ENCODE measurements at places on chromosomes 5 and 9. TPM values are rescaled to one million over a fixed set of nuclear protein-coding genes. Genes with fewer than 3 reads are reported as not detected.

The FOXD1 gene
- total RNA-seq = 10.4 TPM

The ADAMTSL1 gene
- 0.95 TPM for total RNA-seq

The ORM2 gene
- total RNA-seq = not detected

The IL9 gene
- not detected for total RNA-seq

The GLDC gene
- not detected for total RNA-seq

The CCNJL gene
- total RNA-seq = 12.9 TPM

The BTNL3 gene
- not detected for total RNA-seq

The MEIKIN gene
- total RNA-seq = not detected

DNA sequence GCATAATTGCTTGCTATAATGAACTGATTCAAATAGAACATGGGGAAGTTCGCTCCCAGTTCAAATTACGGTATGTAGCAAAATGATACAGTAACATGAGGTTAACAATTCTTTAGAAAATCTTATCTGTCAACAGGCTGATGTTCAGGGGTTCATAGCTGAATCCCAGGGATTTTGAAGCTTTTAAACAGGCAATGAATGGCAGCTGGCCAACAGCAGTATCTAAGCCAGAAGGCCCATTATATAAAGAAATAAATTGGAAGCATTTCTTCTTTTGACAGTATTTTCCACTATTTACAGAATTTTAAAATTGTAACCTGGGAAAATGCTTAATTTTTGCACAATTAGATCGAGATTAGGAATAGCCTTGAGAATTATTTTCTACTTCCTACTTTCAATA is 126.8 kb downstream of the PDE8B start:
- DNase-seq = no peak

- DNase-seq = no peak
Measured at GRCh38 chr9:114289571-114290481, 33.1 kb upstream of the ORM1 start.

DNA sequence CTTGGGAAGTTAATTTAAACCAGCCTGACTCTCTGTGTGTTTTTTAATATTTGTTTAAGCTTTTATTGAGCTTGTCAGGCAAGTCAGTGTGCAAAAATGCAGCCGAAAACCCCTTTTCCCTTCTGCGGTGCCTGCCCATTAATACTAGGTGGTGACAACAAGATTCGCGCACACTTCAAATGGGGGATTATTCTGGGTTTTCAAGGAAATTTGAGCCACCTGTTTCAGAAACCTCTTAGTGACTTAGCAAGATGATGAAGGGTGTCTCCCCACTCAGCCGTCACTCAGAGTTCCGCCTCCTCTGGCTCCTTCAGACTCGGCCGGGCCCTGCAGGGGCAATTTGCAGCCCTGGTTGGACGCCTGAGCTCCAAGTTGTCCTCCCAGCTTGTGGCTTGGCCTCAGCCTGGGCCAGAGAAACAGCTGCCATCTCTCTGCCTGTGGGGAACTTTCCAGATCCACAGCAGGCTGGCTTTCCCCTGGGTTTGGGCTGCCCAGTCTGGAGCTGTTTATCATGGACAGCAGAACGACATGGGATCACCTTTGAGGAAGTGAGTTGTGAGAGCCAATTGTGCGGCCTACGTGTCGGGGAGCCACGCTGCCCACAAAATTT is 75.9 kb downstream of the SPRY4 start:
- DNase-seq = peak; percentile 82

DNA sequence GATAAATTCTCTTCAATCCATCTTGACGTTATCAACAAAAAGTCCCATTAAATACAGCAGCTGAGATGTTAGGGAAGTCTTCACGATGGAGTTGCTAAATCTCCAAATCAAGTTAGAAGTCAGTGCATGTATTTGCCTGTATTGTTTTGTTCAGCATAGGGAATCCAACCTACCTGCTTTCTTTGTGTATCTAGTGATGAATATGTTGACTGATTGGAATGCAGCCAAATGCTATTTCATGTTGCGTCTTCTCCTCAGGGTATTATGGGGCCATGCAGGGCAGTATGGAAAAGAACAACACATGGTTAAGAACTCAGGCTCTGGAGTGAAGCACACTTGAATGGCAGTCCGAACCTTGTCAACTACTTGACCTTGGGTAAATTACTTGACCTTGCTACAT is 529.5 kb upstream of the ZNF462 start:
- DNase-seq = no peak

- DNase-seq = no peak
Measured at GRCh38 chr9:34771007-34771406, 61.1 kb upstream of the CCL21 start.

- peak; percentile 58 for DNase-seq
Measured at GRCh38 chr5:73093943-73094342, 26.4 kb upstream of the TMEM171 start.

GRCh38 chr5:14722923-14723322 is 58.4 kb downstream of the OTULIN start:
- DNase-seq = no peak

GRCh38 chr9:111966861-111967291 is 70.3 kb downstream of the UGCG start:
- no peak for DNase-seq

GRCh38 chr5:109239456-109239855 is 170.3 kb downstream of the PJA2 start:
- no peak for DNase-seq

DNA sequence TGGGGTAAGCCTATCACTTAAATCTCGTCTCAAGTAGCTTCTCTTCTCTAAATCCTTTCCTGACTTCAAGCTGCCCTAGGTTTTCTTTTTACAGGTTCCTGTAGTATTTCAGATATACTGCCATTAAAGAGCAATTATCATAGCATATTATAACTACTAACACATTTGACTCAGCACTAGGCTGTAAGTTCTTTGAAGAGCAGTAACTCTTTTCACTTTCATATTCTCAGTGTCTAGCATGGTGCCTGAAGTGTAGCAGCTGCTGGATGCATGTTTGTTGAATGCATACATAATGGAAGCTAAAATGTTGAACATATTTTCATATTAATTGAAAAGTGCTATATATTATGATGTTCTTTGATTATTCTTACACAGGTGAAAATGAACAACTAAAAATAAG is 22.5 kb downstream of the CCDC152 start:
- DNase-seq = no peak

- DNase-seq = peak; percentile 69
Measured at GRCh38 chr5:93607367-93608258, 24.6 kb downstream of the NR2F1 start.

DNA sequence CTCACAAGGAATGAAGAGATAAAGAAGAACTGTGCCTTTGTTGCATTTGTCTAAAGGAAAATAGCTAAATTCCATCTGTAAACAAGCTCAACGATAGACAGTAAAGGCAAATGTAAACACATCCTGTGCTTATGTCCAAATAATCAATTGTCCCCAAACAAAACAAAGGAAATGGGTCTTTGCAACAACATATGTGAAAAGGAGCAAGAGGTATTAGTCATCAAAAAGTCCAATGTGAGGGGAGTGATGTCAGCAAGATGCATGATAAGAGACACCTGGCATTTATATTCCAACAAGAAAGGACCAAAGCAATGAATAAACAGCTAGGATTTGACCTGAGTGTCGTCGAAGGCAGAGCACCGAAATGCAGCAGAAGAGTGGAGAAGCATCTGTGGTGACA is 209.1 kb downstream of the ASTN2 start:
- DNase-seq = peak; percentile 58

DNA sequence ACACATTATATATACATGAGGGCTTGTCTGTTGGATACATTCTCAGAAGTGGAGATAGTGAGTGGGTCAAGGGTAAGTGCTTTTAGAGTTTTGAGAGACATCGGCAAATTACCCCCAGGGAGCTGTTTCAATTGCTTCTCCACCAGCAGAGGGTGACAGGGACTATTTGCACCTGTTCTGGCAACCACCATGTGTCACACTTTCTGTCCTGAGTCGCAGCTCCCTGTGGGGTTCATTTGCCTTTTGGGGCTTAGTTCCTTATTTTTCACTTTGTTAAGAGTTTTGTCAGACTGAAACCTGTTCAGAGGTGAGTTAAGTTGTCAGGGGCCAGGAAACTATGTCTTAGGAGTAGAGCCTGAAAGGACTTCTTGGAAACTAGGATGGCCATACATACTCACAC is 20.1 kb upstream of the SLC36A1 start:
- DNase-seq = no peak
